ENCODE measurements at places on chromosomes 1 and 21.

GRCh38 chr1:36432616-36433015, 17.6 kb downstream of the OSCP1 start:
- no peak for DNase-seq

GRCh38 chr1:205370780-205371179, 14.1 kb upstream of the KLHDC8A start:
- no peak for DNase-seq

GRCh38 chr1:113811888-113812660, at the start of gene RSBN1:
TSS of gene RSBN1 (minus strand) at chr1:113812476. CDS start at chr1:113812412, 64 bp downstream.
- peak; percentile 100 for DNase-seq

DNA sequence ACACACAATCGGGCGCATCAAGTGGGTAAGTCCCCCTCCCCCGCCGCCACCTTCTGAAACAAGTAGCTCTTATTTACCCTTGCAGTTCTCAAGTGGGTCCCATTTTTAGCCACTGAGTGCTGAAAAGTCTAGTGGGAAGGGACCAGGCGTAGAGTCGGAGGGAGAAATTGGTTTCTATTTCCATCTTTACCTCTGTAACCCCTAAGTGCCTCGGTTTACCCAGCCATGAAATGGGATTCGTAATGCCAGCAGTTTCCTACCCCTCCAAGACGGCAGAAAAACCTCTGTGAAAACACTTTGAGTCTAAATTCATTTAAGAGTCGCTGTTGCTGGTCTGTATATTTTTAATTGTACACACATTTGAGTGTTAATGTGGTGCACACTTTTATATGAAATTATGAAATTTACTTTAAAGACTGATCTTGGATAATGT, 928 bp downstream of the TLCD4 start:
- no peak for DNase-seq

- DNase-seq, result peak; percentile 24
Observed at GRCh38 chr1:50109647-50110075, 941 bp downstream of the ELAVL4 start.

DNA sequence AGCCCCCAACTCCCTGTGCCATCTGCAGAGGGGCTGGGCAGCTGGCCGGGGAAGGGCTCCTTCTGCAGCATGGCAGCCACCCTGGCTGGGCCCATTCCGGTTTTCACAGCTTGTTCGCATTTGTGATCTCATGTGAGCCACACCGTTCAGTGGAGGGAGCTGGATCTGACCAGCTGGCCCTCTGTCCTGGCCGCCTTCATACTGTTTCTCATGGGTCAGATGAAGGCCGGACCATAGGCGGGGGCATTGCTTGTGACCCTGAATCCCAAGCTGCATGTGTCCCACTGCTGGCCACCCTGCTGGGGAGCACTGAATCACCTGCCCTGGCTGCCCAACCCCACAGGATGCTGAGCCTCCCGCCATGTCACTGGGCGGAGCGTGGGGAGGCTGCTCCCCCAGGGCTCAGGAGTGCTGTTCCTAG, 36.4 kb upstream of the PRSS38 start:
- no peak for DNase-seq

- no peak for DNase-seq
Observed at GRCh38 chr1:99858286-99858685, 8.1 kb downstream of the AGL start.

- DNase-seq, result no peak
Observed at GRCh38 chr1:229436201-229436600, 2.3 kb upstream of the ACTA1 start.

GRCh38 chr1:10693497-10694273, 102.8 kb downstream of the CASZ1 start:
- no peak for DNase-seq

- DNase-seq, result no peak
Observed at GRCh38 chr21:44319407-44320065, 19.7 kb downstream of the CFAP410 start.

GRCh38 chr1:218878369-218878768, 295.3 kb upstream of the LYPLAL1 start:
- peak; percentile 28 for DNase-seq

DNA sequence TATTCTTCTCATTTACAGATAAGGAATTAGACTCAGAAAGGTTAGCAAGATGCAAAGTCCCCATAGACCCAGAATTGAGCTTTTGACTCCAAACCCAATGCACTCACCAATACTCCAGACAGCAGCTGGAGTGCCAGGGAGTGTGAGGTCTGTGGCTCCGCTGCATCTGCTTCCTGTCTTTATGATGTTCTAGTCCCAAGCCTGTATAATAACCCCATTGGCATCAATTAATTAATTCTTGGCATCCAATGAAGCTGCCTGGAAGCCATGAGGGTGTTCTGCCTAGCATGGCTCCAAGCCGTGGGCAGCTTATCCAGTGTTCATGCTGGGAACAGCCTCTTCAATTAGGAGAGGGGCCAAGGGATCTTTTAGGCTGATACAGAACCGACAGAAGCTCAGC, 188.7 kb downstream of the GIPC2 start:
- DNase-seq, result no peak

GRCh38 chr1:20047096-20047495, 22.9 kb upstream of the PLA2G5 start:
- no peak for DNase-seq

GRCh38 chr1:97245682-97246081, 524.1 kb downstream of the PTBP2 start:
- DNase-seq, result no peak

GRCh38 chr1:21536218-21536617, 27.0 kb downstream of the ALPL start:
- no peak for DNase-seq

DNA sequence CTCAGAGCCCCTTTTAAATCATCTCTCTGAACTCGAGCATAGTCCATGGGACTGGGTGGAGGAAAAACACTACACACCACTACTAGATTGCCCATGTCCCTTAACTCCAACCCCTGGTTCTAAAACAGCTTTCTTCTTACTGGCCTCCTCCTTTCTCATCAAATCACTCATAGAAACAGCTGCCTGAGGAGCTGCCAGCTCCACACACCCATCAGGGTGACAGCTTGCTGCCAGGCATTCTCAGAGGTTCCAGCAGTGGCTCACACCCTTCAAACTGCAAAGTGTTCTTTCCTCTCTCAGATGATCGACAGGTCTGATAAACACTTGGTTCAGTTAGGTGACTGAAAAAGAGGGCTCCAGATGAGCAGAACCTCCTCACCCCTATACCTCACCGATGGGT, 543.0 kb upstream of the PLXNA2 start:
- DNase-seq, result no peak

DNA sequence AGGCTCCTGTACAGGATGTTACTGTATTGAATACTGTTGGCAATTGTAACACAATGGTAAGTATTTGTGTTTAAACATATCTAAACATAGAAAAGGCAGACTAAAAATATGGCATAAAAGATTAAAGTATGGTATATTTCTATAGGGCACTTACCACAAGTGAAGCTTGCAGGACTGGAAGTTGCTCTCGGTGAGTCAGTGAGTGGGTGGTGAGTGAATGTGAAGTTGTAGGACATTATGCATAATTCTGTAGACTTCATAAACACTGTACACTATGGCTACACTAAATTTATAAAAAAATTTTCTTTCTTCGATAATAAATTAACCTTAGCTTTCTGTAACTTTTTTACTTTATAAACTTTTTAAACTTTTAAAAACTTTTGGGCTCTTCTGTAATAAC, 13.7 kb upstream of the TRIM62 start:
- no peak for DNase-seq

DNA sequence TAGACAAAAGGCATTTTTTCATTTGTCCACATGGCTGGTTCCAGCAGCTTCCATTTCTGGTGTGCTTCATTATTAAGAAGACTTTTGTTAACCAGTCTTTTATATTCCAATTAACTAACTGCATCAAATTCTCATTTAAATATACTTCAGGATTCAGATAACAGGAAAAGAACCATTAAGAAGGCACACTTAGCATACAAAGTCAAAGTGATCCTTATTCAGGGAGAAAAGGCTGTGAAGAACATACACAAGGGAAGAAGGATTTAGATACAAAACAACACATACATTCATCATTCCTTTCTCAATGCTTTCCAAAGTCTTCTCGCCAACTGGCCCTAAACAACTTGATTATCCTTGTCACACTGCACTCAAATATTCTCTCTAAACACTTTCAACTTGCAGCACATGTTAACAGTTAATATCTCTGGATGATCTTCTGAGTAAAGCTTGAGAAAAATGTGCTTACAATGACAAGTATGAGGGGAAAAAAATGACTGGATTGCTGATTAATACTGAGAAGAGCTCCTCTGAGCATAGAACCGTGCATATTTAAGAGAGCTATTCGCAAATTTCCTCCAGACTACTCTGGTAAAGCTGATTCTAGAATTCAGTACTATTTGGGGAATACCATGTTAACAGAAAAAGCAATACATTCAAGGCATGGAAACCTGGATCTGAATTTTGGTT, 225.2 kb upstream of the TNR start:
- peak; percentile 78 for DNase-seq

DNA sequence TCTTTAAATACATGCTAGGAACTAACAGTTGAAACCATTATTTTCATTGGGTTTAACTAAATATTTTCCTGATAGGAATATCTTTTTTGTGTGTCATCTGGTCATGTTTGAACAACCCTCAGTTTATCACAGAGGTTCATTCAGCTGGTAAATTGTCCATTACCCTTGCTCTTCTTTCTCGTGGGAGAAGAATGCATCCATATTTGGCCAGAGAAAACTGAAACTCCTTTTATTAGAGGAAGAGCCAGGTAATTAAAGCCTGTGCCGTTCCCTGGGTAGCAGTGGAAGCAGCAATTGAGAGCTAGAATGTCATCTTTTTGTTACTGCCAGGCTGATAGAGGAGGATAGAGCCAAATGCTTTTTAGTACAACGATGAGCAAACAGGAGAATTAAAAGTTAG, 587.2 kb upstream of the ZRANB2 start:
- DNase-seq, result no peak

DNA sequence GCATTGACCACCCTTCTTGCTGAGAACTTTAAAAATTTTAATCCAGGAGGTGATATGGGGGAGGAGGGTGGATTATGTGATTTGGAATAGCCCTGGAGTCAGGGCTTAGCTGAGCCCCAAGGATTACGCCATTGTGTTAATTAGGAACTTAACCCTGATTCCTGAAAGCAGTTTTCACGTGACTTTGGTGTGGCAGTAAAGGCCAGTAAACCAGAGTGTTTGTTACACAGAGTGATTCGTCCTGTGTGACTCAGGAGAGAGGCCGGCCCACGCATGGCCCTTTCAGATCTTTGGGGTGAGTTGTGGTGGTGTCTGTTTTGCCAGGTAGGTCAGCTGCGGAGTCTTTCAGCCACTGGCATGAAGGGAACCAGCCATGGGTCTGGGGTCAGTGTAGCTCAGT, 107.6 kb downstream of the NOS1AP start:
- DNase-seq, result no peak

GRCh38 chr1:32014199-32014947, 705 bp downstream of the KHDRBS1 start:
- DNase-seq, result peak; percentile 40

- no peak for DNase-seq
Observed at GRCh38 chr1:114061121-114061830, 82.0 kb downstream of the OLFML3 start.

DNA sequence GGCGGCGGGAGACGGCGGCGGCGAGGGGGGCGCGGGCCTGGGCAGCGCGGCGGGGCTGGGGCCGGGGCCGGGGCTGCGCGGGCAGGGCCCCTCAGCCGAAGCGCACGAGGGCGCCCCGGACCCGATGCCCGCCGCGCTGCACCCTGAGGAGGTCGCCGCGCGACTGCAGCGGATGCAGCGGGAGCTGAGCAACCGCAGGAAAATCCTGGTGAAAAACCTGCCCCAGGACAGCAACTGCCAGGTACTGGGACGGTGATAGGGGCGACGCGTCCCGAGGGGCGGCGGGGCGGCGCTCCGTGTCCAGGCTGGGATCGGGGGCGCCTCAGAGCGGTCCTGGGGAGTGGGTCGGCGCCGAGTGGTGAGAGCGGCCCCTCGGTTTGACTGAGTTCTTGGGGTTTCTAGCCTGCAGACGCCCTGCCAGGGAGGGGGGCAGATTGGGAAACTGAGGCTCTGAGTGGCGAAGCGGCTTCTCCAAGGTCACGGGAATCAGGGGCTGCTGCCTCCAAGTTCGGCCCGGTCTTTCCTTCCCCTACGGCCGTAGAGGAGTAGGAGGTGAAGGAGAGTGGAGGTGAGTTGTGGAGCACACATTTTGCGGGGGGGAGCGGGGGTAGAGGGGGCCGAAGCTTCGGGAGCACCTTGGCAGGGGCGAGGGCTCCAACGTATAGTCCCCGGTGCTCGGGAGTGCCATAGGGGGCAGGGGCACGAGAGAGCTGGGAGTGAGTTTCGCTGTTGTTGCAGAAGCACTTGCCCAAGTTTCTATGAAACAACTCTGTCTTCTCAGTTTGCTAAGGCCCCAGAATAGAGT, 508 bp downstream of the RAVER2 start:
- DNase-seq, result peak; percentile 22

DNA sequence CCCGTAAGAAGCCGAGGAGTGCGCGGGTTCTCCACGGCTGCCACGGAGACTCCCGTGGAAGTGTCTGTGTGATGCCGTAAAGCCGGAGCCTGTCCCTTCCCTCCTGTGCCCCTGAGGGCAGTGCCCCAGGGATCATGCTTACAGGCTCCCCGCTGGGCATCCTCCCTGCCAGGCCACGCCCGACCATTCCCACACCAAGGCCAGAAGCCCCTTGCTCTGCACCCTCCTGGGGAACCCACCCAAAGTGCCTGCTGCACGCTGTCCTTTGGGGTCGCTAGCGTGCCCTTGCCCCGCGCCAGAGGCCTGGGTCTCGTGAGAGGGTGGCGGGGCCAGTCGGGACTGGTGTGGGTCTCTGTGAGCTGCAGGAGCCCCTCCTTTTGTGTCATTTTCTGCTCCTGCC, 228.5 kb upstream of the C1orf174 start:
- DNase-seq, result no peak

DNA sequence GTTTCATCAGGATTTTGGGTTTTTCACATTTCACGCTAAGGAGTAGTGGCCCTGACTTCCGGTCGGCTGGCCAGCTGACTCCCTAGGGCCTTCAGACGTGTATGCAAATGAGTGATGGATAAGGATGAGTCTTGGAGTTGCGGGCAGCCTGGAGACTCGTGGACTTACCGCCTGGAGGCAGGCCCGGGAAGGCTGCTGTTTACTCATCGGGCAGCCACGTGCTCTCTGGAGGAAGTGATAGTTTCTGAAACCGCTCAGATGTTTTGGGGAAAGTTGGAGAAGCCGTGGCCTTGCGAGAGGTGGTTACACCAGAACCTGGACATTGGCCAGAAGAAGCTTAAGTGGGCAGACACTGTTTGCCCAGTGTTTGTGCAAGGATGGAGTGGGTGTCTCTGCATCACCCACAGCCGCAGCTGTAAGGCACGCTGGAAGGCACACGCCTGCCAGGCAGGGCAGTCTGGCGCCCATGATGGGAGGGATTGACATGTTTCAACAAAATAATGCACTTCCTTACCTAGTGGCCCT, 23.1 kb upstream of the TNFRSF1B start:
- DNase-seq, result peak; percentile 80

- DNase-seq, result no peak
Observed at GRCh38 chr1:74247881-74248528, 12.8 kb downstream of the TNNI3K start.
